ENCODE measurements at places on chromosomes 1 and 21.

GRCh38 chr1:212045981-212046380, 10.4 kb downstream of the DTL start:
- DNase-seq, result no peak

DNA sequence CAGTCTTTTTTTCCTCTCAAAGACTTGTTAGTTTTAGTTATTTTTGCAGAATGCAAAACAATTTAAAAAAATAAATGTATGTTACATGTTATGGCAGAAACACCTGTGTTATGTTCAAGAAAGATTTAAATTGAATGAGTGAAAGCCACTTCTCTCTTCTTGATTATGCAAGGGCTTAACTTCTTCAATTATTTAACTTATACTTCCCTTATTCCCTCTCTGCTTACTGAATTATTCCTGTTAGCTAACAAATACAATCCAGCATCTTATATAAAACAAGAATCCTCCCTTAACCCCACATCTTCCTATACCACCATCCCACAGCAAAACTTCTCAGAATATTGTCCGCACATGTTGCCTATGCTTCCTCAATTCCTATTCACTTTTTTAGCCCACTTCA, 10.7 kb upstream of the FCER1A start:
- no peak for DNase-seq

DNA sequence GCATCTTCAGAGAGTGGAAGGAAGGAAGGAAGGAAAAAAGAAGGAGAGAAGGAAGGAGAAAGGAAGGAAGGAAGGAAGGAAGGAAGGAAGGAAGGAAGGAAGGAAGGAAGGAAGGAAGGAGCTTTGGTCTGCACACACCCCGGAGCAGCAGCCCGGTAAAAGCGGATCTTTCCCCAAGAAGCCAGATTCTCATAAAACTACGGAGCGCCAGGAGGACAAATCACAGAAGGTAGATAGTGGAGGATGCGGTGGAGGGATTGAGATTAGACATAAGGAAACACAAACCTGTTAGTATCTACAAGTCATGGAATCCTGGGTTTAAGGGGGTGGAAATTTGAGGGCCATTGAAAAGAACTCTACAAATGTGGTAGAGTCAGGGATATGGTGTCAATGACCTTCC, 36.7 kb downstream of the PAX7 start:
- no peak for DNase-seq

- no peak for DNase-seq
Observed at GRCh38 chr1:103058391-103058790, 49.9 kb downstream of the COL11A1 start.

DNA sequence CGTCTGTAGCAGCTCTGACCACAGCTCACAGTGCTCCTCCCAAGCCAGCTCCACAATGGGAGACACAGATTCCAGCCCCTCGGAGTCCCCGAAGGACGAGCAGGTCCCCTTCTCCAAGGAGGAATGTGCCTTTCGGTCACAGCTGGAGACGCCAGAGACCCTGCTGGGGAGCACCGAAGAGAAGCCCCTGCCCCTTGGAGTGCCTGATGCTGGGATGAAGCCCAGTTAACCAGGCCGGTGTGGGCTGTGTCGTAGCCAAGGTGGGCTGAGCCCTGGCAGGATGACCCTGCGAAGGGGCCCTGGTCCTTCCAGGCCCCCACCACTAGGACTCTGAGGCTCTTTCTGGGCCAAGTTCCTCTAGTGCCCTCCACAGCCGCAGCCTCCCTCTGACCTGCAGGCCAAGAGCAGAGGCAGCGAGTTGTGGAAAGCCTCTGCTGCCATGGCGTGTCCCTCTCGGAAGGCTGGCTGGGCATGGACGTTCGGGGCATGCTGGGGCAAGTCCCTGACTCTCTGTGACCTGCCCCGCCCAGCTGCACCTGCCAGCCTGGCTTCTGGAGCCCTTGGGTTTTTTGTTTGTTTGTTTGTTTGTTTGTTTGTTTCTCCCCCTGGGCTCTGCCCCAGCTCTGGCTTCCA, 22.9 kb upstream of the VPS13D start:
- DNase-seq, result peak; percentile 76

DNA sequence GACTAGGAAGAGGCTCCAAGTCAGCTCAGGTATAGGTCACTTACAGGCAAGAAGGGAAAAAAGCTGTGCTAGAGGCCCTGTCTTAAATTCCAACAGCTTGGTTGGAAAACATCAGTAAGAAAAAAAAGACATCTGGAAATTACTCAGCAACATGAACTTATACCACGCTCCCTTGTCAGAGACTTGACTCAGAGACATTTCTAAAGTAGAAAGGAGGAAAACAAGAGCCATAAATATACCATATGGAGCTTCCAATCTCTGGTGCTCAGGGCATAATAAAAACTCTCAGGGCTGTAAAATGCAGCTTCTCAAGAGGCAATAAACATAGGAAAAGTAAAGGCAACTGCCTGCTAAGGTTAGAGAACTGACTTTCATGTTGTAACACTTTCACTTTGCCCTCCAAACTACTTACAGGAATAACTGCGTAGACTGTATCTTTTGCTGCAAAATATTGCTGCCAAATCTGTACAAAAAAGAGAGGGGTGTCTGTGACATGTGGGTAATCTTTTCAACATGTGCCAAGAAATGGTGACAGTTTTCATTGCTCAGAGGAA, 14.7 kb downstream of the ATPAF1 start:
- DNase-seq, result no peak

DNA sequence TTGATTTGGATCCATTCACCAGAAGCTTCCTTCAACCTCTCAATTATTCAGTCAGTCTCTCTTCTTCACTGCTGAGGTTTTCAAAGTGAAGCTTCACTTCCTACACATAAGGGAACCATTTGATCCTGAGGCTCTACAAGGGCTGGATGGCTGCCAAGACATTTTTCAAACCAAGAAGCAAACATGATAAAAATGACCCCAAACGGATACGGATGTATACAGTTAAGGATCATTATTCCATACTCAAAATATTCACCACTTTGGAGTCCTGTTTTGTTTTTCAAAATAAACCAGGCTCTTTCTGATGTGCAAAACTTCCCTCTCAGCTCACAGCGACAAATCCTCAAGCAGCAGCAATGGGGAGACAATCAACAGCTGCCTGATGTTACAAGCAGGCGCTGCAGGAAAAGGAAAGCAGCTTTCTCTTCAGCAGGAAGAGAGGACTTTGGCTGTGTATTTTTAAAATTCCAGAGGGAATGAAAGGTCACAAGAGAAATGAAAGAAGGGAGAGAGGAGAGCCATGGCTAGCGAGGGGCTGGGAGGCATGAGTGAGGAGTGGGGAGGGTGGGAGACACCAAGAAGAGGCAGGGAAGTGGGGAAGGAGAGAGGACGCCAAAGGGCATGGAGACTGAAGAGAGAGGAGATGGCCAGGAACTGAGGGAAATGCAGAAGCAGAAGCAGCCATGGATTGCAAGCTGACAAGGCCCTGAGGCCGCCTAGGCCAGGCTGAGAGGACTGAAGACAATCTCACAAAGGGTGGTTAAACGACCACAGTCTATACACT, 145.4 kb downstream of the SLC45A1 start:
- DNase-seq, result no peak

- peak; percentile 95 for DNase-seq
Observed at GRCh38 chr1:224434691-224435317, at the start of gene WDR26. Gene WDR26 (minus strand): TSS chr1:224434797.

DNA sequence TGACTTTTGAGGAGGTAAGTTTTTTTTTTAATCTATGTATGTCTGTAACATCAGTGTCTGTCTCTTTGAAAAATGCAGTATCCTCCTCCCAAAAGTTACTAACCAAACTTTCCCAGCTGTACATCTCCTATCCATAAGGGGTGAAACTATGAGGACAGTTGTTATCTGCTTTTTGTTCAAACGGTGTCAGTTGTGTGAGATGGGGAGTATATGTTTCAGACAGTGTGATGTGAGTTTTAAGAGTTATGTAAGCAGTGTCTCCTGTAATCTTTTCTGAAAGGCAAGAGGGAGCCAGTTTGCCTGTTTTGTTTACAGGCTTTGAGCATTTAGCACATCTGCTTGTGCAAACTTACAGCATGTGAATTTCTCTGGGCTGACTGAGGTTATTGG, 34.8 kb upstream of the CACYBP start:
- DNase-seq, result no peak

GRCh38 chr1:102174259-102174863, 177.6 kb upstream of the OLFM3 start:
- DNase-seq, result no peak

DNA sequence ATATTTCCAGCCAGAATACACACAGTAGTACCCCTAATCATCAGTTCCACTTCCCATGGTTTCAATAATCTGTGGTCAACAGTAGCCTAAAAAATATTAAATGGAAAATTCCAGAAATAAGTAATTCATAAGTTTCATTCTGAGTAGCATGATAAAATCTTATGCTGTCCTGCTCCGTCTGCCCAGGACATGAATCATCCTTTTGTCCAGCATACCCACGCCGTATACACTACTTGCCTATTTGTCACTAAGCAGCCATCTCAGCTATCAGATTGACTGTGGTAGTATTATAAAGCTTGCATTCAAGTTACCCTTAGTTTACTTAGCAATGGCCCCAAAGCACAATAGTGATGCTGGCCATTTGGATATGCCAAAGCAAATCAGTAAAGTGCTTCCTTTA, 118.7 kb downstream of the SLC5A9 start:
- DNase-seq, result no peak

DNA sequence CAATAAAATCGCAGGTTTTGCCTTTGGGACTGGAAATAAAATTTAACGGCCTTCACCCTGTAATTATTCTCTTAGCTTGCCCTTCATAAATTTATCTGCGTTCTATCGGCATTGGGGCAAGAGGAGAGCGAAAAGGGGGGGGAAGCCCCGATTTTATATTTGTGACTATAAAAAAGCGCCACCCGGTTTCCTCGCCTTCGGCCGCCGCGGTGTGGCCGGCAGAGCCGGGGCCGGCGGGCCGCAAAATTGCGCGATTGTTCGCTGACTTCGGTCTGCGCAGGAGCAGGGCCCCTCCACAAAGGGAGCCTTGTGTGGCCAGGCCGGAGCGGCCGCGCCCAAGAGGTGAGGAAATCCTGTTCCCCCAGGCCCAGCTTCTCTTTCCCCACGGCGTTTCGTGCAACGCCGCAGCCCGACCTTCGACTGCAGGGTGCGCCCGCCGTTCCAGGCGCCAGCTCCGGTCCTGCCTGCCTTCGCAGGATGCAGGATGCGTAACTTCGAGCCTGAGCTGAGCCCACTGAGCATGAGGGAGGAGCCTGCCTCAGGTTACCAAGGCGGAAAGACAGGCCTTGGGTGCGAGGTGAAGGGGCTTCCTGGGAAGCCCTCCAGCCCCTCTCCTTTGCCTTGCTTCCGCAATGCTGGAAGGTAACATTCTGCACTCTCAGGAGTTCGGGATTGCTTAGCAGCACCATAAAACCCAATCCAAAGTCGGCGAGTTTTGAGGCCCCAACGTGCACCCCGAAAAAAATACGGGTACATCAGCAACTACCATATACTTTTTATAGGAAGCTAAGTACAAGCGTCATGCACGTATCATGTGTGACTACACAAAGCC, 4.9 kb upstream of the TBX15 start:
- DNase-seq, result no peak

- DNase-seq, result peak; percentile 77
Observed at GRCh38 chr21:41953249-41953830, 478 bp downstream of the C2CD2 start.

All from spleen (tissue), 13 donors.